Adrenal gland (tissue), 19 donors: ENCODE measurements at places on chromosomes 11 and 22. TPM values are rescaled to one million over a fixed set of nuclear protein-coding genes. Genes with fewer than 3 reads are reported as not detected.

GRCh38 chr11:17414317-17414737 lies 25.9 kb upstream of the KCNJ11 start:
- no peak for DNase-seq

DNA sequence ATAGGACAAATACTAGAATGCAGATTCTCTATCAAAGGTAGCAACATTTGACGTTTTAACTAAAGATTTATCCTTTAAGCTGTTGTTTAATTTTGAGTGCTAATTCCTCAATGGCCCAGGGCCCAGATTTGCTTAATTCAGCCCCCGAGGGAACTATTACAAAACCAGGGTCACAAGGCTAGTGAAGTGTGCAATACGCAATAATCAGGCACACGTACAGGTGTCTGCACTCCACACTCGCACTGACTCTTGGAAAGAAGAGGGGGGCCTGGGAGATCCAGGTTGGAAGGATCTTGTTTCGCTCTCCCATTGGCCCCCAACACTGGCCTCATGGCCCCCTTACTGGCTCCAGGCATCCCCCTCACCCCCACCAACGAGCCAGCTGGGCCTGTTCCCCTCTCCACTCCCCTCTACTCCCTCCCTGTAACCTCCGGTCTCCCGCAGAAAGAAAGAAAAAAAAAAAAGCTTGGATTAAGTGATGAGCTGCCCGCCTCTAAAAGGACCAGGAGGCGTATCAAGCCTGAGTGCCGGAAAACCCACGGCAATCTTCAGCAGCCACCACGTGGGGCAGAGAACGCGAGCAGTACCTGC lies 2.2 kb upstream of the KIRREL3 start:
- no peak for DNase-seq

DNA sequence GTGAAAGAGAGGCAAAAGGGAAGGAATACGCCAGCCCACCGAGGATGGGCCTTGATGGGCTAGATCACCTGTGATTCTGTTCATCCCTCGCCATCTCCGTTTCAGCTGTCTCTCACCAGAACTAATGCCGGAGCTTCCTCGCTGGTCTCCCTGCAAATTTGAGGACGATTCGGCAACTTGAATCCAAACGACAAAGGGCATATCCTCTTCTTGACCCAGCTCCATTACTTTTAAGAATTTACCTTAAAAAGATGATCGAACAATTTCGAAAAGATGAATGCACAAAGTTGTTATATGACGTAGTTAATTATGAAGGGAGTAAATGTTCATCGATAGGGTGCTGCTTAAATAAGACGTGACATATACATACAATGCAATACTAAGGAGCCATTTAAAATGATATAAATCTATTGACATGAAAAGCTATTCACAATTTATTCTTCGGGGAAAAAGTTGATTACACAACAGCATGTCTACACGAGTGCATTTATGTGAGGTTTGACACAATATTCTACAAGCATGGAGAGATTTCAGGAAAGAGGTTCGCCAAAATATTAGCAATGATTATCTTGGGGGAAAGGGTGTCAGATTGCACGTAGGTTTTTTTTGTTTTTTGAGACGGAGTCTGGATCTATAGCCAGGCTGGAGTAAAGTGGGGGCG lies 937 bp upstream of the FAM168A start:
- no peak for DNase-seq

DNA sequence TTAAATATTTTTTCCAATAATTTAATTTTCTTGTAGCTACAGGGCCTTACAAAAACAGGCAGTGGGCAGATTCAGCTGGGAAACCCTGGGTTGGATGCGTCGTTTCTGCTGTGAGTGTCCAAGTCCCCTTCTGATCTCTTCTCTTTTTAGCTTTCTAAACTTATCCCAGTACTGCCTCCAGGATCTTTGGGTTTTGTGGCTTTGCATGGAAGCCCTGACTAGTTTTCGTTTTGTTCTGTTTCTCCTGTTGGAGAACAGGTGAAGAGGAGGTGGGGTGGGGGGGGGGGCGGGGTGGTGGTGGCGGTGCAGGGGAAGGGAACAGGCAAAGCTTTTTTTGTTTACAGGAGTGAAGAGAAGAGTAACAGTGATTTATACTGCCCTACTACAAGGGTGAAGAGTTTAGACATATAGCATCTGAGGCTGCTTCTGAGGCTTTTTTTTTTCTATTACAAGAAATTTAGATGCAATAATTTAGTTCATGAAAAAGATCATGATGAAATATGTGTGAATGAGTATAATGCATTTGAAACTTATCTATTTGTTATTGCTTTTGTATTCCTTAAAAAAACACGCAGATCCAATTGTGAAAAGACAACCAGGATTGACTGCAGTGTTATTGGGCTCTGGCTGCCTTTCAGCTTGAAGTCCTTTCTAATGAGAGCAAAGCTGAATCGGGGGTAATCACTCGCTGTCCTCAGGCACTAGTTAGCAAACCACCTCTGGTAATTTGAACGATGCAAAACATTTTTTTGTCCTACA lies 142.9 kb downstream of the NCAM1 start:
- no peak for DNase-seq

GRCh38 chr22:28222976-28223745 lies 304.1 kb upstream of the PITPNB start:
- DNase-seq, result no peak

DNA sequence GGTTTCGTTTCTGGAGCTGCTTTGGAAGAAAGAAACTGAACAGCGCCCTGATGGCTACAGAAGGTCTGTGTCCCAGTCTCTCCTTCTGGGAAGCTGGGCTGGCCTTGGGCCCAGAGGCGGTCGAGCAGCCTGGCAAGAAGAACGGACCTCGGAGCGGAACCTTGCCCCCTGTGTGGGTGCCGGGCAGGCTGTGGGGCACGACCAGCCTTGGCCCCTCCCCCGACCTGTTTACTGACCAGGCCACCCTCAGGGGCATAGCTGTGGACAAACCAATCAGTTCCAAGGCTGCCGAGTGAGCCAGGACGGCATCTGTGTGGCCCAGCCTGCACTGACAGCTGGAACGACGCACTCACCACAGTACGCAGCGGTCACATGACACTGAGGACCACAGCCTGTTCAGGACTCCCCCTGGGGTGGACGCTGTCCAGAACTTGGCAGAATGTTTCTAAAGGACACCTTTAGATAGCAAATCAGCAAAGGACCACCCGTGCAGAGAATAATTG lies 7.2 kb downstream of the PIM3 start:
- DNase-seq, result peak; percentile 96

- no peak for DNase-seq
These were observed 255.9 kb downstream of the C11orf87 start for GRCh38 chr11:109677876-109678275.

DNA sequence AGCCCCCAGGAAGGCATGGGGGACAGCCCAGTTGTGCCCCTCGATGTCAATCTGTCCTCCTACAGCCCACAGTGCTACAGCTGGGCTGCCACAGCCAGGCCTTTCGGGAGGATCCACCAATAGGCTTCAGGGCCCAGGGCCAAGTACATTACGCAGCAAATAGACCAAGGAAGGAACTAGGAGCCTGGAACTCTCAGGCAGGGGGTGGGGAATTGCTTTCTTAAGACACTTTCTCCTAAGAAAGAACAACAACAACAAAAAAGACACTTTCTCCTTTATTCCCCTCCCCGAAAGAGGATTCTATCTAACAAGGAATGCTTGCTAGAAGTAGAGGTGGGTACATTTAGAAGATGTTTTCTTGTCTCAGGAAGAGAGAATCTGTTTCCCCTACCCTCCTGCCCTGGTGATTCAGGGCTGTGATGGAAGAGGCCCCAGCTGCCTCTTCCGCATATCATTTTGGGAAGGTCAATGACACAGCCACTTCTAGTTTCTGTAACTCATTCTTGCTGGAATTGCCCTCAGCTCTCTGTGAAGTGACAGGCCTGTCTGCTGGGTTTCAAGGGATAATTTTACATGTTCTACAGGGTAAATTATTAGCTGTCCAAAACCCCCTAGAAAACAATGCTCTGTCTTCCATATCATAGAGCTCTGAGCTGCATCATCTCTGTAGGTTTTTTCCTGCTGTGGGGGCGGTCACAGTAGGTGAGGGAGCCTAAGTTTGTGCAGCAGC lies 6.0 kb upstream of the MALAT1 start:
- peak; percentile 77 for DNase-seq

- no peak for DNase-seq
These were observed 8.2 kb upstream of the PRRG4 start for GRCh38 chr11:32821517-32821916.

GRCh38 chr11:126359431-126360048 lies 4.1 kb downstream of the ST3GAL4 start:
- peak; percentile 92 for DNase-seq

DNA sequence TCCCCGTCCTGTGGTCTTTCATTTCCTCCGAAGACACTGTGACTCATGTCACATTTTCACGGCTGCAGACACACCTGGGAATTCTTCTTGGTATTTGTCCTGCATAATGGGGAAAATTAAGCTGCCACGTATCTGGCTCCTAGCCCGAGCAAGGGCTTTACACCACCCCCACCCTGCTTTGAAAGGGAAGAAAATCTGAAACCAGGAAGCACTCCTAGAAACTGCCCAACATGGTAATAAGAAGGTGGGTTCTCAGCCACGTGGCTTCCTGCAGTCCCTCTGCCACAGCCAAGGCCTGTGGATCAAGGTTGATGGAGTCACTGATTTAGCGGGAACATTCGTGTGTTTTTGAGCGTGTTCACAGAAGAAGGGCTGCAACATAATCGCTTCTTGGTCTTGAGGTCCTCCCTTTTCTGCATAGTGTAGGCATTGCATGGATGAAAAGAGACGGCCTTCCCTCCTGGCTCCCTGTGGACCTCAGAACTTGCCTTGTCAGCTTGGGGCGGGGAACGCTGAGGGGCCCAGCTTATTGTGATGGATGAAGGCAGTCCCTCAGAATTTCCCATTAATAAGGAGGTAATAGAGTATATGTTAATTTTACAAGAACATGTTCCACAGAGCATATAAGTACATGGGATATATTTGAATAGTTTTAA lies 292.0 kb downstream of the NTM start:
- DNase-seq, result no peak

DNA sequence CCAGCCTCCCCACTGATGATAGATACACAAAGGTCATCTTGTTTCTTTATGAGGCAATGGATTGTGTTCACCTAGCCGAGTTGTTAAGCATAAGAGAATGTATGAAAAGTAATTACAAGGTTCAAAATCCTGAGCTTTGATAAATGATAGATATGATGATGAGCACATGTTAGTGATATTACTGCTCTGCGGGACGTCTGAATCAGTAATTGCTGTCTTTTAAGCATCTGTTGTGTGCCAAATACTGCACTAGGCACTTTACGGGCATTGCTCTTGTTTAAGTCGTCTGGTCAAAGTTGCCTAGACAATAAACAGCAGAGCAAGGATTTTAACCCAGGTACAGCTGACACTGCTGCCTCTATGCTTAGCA lies 559 bp upstream of the RNF141 start:
- no peak for DNase-seq

DNA sequence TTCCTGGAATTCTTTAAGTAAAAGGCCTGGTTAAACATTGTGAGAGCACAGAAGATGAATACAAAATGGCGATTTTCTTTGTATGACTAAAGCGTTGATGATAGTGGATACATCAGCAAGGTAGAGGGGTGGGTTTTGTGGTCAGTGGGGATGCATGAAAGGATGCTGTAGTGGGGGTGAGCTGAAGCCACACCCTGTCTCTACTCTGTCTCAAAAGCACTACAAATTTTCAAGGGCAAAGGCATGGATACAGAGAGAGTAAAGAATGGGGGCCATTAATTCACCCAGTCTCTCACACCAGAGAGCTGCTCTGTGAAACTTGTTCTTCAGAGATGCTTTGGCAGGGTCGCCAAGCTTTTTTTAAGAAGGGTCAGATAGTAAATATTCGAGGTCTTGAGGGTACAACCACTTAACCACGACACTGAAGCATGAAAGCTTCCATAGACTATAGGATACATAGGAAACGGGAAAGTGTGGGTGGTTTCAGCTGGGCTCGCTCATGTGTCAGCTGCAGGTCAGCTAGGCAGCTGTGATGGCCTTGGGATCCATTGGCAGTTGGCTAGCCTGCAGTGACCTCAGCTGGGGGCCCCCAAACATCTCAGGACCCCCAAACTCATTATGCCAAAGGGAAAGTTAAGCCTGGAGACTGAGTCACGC lies 8.3 kb downstream of the TMEM138 start:
- DNase-seq, result no peak

DNA sequence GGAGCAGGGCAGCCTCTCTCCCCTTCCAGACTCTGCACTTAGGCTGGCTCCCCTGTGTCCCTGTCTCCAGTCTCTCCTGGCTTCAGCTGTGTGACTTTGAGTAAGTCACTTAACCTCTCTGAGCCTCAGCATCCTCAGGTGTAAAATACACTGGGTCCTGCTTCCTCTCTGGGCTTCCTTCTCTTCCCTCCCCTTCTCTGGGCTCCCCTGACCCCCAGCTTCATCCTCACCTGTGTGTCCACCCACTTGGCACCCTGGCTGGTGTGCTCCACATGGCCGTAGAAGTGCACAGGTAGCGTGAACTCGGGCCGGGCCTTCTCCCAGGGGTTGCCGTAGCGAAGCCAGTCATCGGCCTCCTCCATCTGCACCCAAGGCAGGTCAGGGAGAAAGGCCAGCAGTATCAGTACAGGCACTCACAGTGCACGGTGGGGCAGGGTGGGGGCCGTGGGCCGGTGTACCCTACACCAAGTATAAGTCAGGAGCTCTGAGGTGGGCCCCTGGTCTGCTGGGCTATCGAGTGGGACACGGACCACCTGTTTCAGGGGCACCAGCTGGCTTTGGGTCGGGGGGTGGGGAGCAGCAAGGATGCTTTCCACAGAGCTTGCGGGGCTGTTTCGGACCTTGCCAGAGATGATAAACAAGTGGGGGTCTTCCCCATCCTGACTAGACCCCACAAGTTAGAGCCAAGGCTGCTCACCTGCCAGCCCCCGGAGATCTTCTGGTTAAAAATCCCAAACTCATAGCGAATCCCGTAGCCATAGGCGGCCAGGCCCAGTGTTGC lies 2.0 kb downstream of the PYGM start:
- DNase-seq, result no peak

GRCh38 chr22:17120711-17121232 lies 388 bp downstream of the TMEM121B start:
- no peak for DNase-seq

DNA sequence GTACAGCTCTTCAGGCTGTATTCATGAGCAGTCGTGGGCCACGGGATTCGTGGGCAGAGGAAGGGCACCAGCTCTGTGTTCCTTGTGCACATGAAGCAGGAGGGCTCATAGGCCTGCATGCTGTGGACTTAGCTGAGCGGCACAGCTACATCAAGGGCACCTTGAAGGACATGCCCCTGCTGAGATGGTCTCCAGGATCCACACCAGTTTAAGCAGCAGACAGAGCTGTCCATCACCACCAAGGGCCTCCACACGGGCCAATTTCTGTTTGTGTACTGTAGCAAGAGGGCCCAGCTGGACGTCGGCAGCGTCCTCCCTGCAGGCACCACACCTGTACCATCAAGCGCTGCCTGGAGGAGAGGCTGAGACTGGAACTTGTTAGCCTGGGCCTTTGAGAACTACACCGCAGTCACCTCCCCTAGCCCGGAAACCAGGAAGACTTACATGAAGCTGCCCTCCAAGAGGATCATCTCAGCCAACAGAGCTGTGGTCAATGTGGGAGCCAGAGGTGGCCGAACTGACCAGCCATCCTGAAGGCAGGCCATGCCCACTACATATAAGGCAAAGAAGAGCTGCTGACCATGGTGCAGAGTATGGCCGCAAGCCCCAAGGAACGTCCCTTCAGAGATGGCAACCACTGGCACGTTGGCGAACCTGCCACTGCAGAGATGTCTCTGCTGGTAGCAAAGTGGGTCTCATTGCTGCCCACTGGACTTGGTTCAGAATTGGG lies 32.7 kb upstream of the GNB1L start:
- DNase-seq, result no peak

KRTAP5-2 gene
- not detected for total RNA-seq
